HEK293T (cell line): ENCODE measurements at places on chromosomes 13 and 19.

DNA sequence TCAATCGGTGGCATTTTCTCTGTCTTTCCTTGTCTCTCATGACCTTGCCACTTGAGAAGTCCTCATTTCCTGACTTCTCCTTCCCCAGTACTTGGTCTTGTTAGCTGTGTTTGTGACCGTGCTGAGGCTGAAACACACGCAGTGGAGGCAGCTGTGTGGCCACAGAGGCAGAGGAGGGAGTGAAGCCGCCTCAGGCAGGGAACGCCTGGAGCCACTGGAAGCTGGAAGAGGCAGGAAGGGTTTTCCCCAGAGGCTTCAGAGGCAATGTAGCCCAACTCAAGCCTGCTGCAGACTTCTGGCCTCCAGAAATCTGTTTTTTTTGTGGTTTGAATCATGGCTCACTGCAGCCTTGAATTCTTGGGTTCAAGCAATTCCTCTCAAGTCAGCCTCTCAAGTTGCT, 29.2 kb upstream of the ARGLU1 start:
- DNase-seq = no peak

- DNase-seq = no peak
These were observed 15.7 kb downstream of the CIC start for GRCh38 chr19:42284591-42285341.

DNA sequence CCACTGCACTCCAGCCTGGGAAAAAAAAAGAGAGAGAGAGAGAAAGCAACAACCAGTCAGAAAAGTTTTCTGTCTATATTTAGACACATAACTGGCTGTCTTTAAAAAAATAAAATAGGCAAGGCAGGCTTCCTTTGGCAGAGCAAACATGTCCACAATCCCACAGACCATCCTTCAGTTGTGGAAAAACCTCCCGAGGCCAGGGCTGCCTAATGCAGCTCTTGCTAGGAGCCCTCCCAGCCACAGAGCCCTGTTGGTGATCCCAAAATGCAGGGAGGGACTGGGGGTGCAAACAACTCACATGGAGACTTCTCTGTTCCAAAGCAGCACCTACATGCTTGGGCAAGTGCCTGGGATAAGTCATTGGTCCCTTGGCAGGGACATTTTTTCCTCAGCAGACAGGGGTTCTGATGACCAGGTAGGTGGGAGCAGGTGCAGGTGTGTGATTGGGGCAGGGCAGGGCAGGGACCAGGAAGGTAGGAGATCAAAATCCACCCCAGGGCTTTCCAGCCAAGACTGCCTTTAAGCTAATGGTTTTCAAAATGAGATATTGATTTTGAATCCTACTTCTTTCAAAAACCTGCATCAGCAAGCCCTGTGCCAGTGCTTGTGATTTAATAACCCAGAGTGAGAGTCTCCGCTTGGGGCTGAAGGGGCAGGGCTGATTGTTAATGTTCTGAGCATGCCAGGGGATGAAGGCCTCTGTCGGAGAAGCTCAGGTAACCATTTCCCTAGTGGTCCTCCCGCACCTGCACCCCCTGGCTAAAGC, 178.5 kb downstream of the USP12 start:
- DNase-seq = no peak

DNA sequence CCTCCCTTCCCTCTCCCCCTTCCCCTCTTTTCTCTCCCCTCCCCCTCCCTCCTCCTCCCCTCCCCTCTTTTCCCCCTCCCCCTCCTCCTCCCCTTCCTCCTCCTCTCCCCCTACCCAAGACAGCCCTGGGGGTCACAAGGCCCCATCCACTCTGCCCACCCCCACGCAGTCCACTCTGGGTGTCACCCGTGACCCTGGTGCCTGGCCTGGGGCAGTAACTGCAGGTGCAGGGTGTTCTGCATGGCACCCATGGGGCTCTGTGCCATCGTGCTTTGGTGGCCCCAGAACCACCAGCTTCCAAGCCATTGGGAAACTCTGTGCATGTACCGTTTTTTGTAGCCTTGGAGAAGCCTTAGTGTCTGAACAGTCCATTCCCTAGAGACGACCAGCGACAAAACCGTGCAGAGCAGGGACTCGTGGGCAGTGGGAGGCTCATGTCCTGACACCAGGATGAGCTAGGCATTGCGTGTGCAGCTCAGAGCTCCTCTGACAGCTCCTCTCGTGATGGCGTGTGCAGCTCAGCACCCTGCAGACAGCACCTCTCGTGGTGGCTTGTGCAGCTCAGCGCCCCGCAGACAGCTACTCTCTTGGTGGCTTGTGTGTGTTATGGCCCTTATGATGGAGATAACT, 43.7 kb upstream of the F7 start:
- no peak for DNase-seq

DNA sequence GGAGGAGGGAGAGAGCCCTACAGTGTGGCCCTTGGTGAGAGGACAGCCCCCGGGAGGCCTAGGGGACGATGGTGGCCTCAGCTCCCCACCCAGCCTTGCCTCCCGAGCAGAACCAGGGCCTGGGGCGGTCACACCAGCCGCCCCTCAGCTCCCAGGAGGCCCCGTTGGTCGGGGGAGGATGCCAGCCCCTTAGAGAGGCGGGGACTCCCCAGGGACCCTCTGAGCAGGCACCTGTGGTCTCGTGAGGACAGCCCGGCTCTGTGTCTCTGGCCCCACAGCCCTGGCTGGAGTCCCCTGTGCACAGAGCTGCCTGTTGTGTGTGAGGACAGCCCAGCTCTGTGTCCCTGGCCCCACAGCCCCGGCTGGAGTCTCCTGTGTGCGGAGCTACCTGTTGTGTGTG, 158.8 kb downstream of the KDM4B start:
- no peak for DNase-seq

DNA sequence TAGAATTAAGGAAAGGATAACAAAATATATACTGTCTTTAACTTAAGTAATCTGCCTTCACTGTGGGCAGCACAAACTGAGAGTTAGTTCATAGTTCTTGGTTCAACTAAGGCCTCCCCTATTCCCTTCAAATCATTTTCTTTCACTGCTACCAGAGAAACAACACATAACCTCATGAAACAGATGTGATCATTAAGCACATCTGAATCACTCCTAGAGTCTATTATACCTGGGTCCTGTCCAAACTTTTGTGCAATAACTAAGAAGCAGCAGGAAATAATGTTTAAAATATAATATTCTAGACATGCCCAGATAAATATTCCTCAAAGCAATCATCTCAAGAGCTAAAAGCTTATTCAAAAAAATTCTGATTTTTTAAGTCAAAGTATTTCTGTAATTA, 62.9 kb downstream of the ZC3H13 start:
- DNase-seq = no peak

DNA sequence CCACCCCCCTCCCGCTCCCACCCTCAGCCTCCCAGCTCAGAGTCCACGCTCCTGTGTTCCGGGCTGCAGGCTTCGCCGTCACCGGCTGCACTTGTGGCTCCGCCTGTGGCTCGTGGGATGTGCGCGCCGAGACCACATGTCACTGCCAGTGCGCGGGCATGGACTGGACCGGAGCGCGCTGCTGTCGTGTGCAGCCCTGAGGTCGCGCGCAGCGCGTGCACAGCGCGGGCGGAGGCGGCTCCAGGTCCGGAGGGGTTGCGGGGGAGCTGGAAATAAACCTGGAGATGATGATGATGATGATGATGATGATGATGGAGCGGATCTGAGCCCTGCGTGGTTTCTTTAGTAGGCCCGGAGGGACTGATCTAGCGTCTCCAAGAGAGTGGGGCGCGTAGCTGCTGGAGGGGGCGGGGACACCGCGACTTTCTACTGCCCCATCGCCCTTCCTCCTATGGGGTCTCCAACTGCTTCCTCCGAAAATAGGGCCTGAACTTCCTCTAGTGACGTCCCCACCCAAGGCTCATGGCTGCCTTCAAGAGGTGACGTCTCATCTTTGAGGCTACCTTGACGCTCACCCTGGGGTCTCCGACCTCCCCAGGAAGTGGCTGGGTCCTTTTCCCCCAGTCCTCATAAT, 1.4 kb downstream of the RETN start:
- DNase-seq = no peak
